ENCODE measurements at places on chromosomes 1 and 21.
A peak's percentile ranks its signal among the peaks of the same experiment; 100 is the strongest.

- peak; percentile 9 for DNase-seq
Measured at GRCh38 chr1:157509546-157510232, 42.6 kb downstream of the FCRL5 start.

- no peak for DNase-seq
Measured at GRCh38 chr1:242546849-242547729, 22.6 kb upstream of the PLD5 start.

DNA sequence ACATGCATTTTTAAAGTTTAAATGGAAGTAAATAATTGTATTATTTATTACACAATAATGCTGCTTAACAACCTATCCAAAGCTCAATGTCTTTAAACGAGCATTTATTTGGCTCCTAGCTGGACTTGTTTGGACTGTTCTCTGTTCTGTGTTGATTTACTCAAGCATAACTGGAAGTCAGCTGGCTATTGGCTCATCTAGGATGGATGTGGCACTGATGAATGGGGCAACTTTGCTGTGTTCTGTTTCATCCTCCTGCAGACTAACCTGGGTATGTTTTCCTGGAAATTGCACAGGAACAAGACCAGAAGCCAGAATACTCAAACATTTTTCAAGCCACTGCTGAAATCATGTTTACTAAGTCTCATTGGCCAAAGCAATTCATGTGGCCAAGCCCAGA, 70.8 kb upstream of the HSD17B7 start:
- DNase-seq = no peak

GRCh38 chr1:12031039-12031980, 12.0 kb downstream of the MIIP start:
- no peak for DNase-seq

- no peak for DNase-seq
Measured at GRCh38 chr1:155082301-155083051, 3.8 kb downstream of the EFNA3 start.

- DNase-seq = no peak
Measured at GRCh38 chr1:147719029-147719698, 41.2 kb downstream of the GJA5 start.

DNA sequence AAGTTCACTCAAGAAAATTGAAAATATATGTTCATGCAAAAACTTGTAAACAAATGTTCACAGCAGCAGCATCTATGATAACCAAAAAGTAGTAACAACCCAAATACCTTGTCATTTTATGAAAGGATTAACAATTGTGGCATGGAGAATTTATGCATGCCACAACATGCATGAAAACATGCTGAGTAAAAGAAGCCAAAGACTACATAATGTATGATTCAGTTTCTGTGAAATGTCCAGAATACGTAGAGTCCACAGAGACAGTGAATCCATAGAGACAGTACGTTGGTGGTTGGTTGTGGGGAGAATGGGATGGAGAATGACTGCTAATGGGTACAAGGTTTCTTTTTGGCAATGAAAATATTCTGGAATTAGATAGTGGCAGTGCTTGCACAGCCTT, 148.7 kb downstream of the MAST2 start:
- no peak for DNase-seq

- no peak for DNase-seq
Measured at GRCh38 chr1:246450611-246451251, 56.3 kb downstream of the SMYD3 start.

- DNase-seq = peak; percentile 33
Measured at GRCh38 chr1:156382561-156382960, 13.6 kb downstream of the RHBG start.

DNA sequence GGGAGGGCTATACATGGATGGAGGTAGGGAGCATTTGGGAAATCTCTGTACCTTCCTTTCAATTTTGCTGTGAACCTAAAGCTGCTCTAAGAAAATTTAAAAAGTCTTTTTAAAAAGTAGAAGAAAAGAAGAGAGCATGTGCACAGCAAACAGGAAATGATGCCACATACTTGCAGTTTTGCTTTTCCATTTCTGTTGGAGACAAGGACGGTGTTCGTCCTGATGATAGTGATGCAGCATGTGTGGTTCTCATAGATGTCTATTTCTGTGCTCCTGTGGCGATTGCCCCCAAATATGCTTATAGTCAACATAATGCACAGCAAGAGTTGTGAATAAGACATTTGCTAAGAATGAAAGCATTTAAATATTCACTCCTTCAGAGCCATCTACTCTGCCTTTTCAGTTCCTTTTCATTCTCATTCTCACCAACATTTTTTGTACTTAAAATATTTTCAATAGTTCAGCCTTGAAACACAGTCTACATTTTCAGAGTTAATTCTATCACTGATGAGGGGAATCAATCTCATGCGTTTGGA, 66.6 kb downstream of the LRRC8C start:
- no peak for DNase-seq

DNA sequence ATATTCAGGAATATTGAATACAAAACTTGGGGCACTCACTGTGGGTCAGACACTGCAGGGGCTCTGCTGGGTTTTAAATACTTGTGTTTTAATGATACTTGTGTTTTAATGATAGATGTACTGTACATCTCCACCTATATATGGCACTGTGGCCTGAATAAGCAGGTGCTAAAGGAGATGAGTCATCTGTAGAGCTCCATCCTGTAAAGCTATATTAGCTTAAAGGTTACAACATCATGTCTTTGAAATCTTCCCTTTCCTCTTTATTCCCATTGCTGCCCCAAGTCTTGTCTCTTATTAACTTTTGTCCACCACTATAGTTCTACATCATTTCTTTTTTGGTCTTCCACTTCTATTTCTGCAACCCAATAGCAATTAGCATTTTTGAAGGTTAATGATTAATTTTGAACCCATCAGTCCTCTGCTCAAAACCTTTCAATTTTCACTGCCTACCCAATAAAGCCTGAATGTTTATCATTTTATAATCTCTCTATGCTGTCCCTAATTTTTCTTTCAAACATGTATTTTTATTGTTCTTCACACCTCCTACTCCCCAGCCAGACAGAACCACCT, 113.3 kb upstream of the PTGFR start:
- no peak for DNase-seq

DNA sequence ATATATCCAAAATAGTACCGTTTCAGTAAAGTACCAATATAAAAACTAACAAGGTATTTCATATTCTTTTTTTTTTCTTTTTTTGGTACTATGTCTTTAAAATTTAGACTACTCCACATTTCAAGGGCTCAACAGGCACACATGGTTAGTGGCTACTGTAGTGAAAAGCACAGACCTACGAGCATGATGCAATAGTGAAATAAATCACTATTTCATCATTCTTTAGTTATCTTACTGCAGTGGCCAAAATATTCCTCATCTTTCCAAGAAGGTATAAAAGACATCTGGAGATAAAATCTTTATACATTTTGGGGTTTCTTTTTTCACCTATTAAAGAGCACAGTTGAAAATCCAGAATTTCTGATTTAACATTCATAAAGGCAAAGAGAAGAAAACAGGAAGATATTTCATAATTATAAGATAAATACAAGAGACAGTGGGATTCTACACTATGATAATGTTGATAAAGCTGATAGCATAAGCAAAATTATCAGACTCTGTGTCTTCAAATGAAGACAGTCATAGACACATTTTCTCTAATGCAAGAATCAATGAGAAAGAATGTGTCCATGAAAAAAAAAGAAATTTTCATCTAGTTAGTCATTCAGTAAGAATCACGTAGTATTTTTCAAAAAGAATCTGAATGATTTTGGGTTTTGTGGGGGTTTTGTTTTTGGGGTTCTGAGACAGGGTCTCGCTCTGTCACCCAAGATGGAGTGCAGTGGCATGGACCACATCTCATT, 41.9 kb downstream of the CEP170 start:
- no peak for DNase-seq

DNA sequence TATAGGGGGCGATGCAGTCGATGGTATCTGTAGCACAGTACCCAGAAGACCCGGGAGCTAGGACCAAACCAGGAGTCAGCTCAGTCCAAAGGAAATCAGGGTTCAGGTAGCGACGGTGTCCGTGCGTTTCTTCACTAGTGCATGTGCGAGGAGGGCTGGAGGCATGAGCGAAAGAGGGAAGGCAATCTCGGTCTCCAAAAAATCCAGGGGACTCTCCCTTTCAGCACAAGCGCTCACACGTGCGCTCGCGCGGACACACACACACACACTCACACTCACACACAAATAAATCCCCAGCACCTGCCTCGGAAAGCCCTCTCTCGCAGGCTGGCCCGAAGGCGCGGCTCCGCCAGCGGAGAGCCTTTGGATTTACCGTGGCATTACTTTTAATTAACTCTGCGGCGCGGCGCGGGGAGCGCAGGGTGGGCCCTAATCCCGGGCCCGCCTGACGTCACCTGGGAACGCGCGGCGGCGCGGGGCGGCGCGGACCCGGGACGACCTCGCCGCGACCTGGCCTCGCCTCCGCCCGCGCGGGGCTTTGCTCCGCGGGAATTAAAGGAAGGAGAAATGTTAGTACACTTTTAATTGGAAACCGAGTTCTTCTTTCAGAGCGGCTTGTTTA, 121.2 kb downstream of the LMX1A start:
- peak; percentile 57 for DNase-seq

GRCh38 chr1:31366796-31367195, 6.1 kb downstream of the FABP3 start:
- DNase-seq = no peak

- no peak for DNase-seq
Measured at GRCh38 chr1:175317779-175318178, 125.2 kb upstream of the KIAA0040 start.

DNA sequence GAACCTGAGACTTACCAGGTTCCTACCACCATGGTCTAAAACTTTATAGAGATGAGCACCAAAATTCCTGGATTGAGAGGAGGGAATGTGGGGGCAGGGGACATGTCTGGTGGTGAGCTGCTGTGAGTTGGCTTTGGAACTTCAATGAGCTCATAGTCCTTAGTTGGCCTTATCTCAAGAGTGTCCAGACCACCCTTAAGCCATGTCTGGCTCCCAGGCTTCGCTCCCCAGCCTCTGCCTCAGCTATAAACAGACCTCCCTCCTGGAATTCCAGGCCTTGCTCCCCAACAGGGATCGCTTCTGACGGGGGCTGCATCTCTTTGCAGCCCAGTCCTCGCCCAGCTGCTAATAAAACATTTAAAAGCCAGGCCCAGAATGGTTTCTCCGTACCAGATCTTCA, 19.5 kb downstream of the ATF3 start:
- DNase-seq = no peak

- no peak for DNase-seq
Measured at GRCh38 chr21:36323032-36323431, 3.0 kb downstream of the MORC3 start.

DNA sequence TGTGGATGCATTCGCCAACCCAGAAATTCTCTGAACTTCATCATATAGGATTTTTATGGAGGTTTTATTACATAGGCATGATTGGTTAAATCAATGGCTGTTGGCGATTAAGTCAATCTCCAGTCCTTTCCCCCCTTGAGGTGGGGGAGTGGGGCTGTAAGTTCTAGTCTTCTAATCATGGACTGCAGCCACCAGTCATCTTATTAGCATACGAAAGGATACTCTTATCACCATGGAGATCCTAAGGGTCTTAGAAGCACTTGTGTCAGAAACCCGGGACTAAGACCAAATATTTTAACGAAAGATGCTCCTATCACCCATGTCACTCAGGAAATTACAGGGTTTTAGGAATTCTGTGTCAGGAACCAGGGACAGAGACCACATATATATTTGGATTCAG, 36.3 kb downstream of the SDCCAG8 start:
- no peak for DNase-seq

GRCh38 chr1:72371259-72372035, 89.1 kb upstream of the NEGR1 start:
- DNase-seq = no peak

DNA sequence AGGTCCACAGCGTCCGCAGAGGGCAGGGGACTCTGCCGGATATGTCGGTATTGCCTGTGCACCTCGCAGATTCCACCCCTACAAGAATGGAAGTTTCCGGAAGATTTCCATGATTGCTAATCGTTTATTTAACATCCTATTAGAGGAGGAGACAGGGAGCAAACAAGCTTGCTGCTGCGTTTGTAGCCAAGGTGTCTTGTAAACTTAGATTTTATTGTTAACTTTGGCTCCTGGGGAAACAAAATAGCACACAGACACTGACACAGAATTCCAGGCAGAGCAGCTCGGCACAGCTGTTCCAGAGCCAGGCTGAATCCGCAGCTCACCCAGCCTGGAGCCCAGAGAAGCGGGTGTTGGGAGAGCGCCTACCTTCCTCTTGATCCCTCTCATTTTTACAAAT, 75.7 kb downstream of the AJAP1 start:
- no peak for DNase-seq

All from Right ventricle myocardium inferior (tissue), 1 donor.